GM12864 (cell line): ENCODE measurements at places on chromosomes 12 and 14.

GRCh38 chr12:121780429-121780828 lies 13.1 kb downstream of the RHOF start:
- no peak for DNase-seq

DNA sequence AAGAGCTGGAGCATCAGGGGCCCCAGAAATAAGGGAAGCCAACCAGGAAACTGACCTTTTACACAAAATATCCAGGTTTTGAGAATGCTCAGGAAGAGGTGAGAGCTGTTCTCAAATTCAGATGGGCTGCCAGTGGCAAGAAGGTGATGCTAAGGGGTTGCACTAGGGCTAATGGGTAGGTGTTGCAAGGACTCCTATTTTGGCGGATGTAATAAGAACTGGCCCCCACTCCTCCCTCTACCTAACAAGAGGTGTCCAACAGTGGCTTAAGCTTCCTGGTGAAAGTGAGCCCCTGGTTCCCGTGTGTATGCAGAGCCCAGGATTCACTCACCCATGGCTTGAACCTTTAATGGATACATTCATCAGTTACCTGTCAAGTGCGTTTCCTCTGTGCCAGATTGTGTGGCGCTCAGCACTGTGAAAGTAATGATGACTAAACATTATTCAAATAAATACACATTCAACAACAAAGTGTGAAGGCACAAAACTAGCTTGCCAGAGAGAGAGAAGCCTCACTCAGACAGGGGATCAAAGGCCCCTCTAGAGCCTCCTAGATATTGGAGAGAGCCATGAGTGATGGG lies 705 bp upstream of the CHGA start:
- no peak for DNase-seq

GRCh38 chr14:63542231-63542999 lies 762 bp downstream of the PPP2R5E start:
- no peak for DNase-seq

DNA sequence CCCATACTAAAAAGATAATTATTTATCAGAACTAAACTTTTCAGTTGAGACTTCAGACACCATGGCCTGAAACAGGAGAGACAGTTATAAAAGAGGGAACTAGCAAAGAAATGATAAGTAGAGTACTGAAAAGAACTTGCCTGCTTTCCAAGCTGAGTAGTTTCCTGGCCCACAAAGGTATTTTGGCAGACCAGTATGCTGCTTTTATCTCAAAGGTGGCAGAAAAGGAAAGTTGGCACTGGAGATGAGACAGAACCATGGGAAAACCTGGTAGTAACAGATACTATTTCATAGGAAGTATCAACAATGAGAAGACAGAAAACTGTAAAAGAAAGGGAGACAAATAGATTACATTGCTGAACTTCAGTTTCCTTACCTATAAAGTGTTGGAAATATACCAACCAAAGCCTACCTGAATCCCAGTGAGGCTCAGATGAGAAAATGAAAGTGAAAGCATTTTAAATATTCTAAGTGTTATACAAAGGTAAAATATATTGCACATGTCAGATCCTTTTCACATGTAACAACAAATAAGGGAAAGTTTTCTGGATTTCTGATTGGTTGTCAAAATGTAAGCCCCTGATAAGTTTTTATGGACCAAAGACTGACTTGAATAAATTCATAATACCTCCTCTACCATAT lies 155.3 kb upstream of the FSCB start:
- DNase-seq: no peak

- DNase-seq: no peak
Measured at GRCh38 chr14:91723501-91723900, 8.4 kb downstream of the CATSPERB start.

DNA sequence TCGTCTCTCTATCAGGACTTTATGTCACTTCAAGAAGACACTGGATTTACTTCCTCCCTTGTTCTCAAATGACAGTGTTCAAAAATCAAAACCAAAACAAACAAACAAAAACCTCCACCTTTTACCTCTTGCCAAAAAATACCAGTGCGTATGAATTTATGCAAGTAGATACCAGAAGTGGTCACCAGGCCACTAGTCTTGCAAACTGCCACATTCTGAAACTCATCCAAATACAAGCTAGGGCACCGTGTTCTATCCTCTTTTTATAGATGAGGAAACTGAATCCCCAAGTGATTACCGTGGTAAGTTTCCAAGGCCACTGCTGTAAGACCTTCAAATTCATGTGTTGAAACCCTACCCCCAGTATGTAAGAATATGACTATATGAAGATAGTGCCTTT lies 343.9 kb upstream of the KITLG start:
- no peak for DNase-seq

DNA sequence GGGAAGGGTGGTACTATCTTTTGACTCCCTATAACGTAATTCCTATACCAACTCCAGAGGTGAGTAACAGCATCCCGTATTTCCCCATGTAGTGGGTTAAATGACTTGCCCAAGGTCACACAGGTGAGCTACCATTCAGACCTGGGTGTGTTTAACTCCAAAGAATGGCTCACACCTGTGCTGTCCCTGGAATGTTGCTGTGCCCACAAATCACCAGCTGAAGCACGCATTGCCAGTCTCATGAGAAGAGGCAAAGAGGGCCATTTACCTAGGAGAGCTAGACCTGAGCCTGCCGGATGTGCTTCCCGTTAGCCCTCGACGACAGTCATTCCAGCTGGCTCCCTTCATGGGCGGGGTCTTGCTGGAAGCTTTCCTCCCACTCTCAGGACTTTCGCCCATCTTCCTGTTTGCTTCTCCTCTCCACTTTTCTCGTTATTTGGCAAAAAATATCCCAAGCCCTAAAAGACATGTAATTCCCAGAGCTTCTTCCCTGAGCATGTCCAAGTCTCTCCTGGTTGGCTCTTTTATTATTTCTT lies 106.6 kb upstream of the VASH1 start:
- no peak for DNase-seq

- no peak for DNase-seq
Measured at GRCh38 chr14:22428700-22429291, 160.2 kb downstream of the DAD1 start.

DNA sequence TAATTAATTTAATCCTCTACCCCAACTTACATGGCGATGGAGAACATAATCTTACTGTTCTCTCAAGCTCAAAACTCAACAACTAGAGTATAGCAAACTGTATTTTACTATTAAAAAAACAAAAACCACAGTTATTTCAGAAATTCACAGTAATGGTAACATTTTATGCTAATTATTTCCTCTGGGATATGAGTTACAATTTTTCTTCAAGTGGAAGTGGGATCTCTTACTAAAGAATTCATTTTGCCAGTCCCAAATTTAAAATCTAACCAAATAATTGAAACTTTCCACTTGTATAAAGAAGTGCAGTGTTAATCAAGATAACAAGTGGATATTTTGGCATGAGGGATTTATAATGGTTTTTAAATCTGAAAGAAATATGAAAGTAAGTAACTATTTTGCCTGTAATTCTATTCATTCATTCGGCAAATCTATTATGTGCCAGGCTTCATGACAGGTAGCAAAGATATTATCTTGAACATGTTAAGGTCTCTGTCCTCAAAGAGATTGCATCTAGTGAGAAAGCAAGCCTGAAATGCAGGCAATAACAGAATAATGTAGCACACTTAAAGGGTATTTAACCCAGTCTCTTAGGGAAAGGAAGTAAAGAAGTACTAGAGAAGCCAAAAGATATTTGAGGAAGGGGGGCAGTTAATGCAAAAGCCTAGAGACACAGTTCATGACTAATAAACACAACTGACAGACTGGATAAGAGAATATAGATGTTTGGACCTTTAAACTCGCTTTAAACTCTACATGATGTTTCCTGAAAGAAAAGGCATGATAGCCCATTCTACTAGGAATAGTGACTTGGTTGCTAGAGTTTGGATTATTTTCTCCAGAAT lies 44.0 kb downstream of the TAOK3 start:
- DNase-seq: no peak

DNA sequence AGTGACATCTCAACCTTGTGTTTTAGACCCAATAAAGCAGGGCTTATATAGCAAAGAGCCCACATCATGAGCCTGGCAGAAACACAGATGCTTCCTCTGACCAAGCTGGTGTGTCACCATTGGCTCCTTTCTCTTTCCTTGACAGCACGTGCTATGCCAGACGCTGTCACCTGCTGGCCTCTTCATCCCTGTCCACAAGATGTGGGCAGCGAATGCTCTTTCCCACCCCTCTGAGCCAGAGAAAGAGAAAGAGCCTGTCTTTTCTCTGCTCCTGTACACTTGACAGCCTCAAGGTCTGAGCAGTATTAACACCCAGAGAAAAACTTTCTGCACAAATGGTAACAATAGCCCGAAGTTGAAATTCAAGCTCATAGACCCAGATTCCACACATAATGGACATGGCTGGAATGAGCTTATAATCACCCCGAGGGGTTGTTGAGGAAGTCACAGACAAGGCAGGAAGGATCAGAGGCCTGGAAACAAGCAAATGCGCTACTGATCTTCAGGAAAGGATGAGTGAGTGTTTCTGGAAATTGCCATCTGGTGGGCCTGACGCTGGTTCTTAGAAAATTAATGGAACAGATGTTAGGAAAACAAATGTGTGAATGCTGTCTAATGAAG lies 8.9 kb downstream of the TGFB3 start:
- DNase-seq: no peak

DNA sequence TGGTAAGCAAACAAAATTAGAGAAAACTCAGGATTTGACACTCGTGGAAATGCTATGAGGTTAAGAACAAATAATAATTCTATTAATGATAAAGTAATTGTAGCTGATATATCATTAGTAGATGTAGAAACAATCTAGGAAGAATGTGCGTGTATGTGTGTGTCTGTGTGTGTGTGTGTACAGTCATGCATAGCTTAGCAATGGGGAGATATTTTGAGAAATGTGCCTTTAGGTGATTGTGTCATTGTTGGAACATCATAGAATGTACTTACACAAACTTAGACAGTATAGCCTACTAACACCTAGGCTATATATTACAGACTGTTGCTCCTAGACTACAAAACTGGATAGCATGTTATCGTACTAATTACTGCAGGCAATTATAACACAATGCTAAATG lies 5.3 kb downstream of the CLEC2A start:
- no peak for DNase-seq

DNA sequence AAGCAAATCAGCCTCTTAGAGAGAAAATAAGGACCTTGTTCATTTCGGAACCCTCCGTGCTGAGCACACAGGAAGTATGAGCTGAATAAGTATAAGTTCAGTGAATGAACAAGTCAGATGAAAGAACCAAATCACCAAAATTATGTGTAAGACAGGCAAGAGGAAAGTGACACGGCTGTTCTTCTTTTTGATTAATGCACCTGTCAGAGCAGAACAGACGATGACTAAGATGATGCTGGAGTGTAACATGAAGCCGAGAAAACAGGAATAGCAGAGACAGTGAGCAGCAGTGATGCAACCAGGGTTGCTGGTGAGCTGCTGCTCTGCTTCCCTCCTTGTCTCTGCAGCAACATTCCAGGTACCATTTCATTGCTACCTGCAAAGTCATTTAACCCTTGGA lies 861.1 kb downstream of the GALC start:
- no peak for DNase-seq

GRCh38 chr14:23931721-23932289 lies 21.8 kb upstream of the DHRS4 start:
- no peak for DNase-seq

- no peak for DNase-seq
Measured at GRCh38 chr14:89198544-89199329, 218.3 kb downstream of the FOXN3 start.

DNA sequence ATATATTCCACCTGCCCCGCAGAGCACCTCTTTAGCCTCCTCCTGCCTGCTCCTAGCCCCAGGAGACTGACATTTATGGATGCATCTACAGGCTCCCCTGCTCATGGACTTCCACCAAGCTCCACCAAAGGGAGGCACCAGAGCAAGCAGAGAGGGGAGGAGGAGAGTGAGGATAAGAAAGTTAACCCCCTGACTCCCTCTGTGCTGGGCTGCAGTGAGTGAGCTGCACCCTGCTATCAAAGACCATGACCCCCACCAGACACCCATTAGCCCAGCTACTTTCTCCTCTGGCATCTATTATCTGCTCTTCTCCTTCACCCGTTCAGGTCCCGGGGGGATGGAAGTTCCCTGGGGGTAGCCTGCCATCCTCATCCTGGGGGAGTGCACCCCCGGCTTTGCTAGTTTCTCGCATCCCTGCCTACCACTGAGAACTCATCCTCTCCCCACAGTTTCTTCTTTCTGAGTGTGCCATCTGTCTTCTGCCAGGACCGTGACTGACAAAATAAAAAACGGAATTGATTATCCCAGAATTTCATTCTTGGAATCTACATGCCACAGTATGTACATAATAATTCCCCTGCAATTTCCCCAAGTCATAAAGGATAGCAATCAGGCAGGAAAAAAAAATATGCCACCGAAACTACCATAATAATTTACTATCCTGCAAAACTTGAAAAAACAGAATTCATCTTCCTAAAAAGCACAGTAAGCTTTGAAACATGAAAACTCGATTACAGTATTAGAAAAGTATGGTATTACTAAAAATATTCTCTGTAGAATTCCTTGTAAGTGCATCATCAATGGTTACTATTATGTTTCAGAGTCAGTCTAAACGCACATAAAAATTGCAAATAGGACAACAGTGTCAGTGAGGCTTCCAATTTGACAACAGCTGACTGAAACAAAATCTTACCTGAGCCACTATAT lies 45.2 kb downstream of the FOXN3 start:
- DNase-seq: no peak

DNA sequence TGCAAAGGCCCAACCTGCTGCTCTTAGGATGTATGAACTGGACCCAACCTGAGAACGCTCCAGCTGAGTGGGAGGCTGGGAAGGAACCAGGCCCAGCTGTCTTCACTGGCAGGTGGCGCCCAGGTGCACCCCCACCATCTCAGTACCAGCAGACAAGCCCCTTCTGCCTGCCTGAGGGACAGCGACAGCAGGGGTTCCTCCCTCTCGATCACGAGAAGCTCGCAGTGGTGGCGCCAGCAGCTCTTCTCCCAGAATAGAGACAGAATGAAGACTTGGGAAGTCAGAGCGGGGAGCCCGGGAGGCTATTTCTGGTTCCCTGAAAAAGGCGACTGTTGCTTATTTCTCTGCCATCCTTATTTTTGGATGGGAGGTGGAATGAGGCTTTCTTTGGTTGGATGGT lies 46.5 kb downstream of the CHGA start:
- DNase-seq: no peak

GRCh38 chr14:101953151-101953550 lies 11.2 kb upstream of the DYNC1H1 start:
- no peak for DNase-seq

DNA sequence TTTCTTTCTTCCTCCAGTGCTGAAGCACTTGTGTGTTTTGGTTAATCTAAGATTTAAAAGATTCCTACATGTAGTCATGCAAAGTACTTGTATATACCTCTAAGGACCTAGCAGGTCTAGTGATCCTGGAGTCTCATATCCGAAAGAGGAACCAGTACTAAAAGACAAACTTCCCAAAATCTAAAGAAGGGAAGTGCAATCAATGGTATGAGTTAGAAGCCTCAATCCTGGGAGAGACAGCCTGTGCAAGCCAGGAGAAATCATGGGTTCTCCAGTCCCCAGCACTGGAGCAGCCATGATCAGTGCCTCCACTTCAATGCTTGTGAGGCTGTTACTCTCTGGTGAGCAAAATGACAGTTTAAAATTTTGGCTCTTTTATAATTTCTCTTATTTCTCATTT lies 277.4 kb downstream of the DAD1 start:
- DNase-seq: no peak

GRCh38 chr14:65077318-65077717 lies 25.0 kb downstream of the MAX start:
- DNase-seq: no peak
